CD4-positive, alpha-beta T cell treated with Interleukin-4 for 1 hour (primary cell): ENCODE measurements at places on chromosomes 2 and 18.

DNA sequence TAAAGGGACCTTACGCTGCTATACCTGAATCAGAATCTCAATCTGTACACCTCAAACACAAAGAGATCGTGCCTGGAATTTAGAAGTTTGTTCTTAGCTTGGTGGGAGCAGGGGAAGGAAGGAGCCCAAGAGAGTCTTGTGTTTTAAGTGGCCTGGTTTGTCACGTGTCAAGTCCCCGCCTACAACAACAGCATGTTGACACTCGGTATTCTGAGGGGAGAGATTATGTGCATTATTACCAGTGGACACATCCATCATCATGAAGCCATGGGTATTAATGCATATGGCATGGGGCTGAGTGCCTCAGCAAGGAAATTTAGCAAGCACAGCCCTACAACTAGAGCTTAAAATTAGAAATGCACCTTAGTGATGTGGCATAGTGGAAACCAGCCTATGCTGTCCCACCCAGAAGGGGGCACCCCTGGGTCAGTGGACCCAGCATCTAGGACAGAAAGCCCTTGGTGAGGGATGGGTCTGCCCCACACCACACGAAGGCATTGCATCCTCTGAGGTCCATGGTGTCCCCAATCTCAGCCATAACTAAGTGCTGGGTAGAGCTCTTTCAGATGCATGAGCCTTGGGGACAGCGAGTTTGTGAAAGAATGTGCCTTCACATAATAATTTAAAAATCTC is 138.7 kb downstream of the MGAT5 start:
- no peak for DNase-seq

DNA sequence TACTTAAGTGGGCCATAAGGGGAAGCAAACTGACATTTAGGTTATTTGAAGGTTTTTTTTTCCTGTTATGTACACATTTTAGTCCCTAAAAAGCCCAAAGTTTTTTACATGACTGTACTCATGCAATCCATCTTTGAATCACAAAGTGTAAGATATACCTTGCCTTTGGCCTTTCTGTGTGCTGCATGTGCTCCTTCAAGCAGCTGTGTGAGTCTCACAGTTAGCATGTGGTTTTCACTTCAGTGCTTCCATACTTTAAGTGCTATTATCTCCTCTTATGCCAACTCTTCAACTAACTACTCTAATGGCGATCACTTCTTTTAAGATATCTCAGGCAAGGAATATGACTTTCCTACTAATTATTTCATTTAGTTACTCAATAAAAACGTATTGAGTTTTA is 597.1 kb upstream of the ACVR2A start:
- no peak for DNase-seq

GRCh38 chr2:157875641-157876065 is 477 bp downstream of the ACVR1 start:
- DNase-seq: no peak

GRCh38 chr2:128686881-128687555 is 368.4 kb upstream of the HS6ST1 start:
- DNase-seq: no peak

DNA sequence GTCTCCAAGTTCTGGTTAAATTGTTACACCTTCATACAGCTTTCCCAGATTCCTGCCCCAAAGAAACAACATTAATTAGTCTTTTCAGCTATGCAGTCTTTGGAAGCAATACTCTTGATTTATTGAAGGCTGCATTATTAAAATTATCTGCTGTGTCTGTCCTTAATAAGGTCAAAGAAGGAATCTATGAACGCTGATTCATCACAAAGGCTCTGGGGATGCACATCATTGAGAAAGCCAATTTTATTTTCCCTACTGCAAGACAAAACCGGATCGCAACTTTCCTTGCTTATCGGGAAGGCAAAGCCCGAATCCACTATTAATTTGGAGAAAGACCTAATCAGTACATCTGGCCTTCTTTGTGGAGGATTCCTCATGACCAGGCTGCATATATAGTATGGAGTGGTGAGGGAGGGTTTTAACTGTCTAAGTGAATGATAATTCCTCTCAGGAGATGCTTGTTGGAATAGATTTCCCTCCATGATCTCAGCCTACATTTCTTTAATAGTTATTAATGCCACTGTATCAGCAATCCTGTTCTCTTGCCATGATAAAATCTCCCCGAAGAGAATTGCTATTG is 224.6 kb downstream of the PIK3C3 start:
- DNase-seq: no peak

DNA sequence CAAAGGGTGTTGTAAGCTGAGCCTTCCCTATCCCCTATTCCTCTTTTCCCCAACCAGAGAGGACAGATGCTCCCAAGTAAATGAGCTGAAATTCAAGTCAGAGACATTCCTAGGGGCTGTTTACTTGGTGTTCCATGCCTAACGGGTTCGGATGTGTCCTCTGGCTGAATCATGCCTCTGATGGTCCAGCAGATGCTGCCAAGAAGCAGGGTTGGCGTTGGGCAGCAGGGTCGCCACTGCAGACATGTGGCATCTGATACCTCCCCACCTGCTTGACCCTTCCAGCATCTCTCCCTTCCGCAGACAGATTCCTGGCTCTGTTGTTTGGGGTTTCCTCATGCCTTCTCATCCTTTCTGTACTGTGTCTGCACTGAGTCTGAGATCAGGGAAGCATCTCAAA is 108.3 kb downstream of the HNRNPLL start:
- no peak for DNase-seq

GRCh38 chr2:130834931-130835765 is 1.6 kb upstream of the ARHGEF4 start:
- DNase-seq: no peak

DNA sequence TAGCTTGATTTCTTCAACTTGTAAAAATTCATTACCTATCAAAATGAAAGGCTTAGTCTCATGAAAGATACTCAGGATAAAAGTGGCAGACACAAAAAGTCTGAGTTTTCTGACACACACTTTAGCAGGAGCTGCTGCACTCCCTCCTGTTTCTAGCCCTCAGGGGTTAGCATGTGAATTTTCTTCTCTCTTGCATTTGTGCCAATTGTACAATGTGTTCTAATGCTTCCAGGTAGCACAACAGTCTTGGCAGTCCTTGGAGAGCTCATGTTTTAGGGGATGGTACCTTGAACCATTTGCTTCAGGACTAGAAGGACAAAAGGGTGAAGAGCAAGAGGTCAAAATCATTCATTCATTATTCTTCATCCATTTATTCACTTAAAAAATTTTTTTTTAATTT is 316.8 kb downstream of the AFF3 start:
- no peak for DNase-seq

- DNase-seq: peak; percentile 52
Measured at GRCh38 chr18:63016270-63016669, 300.9 kb downstream of the PHLPP1 start.

GRCh38 chr18:26228562-26229260 is 2.5 kb downstream of the TAF4B start:
- DNase-seq: no peak

DNA sequence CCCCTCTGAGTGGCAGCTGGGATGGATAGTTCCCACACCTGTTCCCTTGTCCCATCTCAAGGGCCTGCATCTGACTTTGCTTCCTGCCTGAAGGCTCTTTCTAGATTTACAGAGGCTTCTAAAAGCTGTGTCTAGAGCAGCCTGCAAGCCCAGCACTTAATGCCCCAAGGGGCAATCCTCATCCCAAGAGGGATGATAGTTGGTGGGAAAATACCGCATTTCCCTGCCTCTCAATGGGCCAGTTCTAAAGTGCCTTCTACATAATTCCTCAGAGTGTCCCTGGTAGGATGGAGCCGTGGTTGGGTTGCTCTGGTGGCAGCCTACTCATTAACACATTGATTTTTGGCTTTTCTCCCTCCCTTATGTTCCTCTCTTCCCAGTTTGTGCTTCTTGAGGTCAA is 29.5 kb downstream of the LAMA3 start:
- no peak for DNase-seq

DNA sequence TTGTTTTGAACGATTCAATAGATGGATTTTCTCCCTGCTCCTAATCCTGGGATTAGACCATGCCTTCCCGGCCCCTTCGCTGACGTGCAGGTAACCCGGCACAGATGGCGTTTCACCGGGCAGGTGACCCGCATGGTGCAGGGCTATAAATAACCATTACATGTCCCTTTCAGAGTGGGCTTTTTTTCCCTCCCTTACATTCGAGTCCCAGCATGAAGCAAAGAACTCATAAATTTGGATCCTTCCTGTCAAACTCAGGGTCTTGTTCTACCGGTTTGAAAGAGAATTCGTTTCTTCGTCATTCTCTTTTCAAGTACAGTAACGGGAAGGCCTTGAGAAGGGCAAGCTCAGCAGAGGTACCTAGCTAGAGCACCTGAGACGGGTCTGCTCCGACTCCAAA is 46.1 kb downstream of the EDAR start:
- DNase-seq: no peak

DNA sequence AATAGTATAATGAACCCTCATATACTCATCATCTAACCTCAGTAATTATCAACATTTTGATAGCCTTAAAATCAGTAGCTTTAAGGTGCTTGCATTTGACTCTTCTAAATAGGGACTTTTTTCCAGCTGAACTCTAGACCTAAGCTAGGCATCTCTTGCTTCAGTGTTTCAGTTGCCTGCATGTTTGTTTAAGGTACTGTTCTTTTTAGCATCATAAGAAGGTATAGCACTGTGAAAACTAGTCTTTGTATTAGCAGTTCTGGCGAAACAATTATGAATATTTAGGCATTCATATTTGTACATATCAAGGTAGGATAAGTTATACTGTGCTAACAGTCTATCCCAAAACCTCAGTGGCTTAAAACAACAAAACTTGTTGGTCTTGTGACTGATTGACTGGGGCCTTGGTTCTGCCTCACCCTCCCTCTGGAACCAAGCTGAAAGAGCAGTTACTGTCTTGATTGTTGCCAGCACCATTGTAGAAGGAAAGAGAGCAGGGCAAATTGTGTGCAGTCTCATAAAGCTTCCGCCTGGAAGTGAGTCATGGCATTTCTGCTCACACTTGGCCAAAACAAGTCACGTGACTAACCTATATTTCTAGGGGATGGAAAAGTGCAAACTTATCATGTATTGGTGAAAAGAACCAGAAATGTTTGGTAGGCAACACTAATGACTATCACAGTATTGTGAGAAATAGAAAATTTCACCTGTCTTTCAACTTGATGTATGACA is 24.3 kb downstream of the GALNT1 start:
- no peak for DNase-seq

DNA sequence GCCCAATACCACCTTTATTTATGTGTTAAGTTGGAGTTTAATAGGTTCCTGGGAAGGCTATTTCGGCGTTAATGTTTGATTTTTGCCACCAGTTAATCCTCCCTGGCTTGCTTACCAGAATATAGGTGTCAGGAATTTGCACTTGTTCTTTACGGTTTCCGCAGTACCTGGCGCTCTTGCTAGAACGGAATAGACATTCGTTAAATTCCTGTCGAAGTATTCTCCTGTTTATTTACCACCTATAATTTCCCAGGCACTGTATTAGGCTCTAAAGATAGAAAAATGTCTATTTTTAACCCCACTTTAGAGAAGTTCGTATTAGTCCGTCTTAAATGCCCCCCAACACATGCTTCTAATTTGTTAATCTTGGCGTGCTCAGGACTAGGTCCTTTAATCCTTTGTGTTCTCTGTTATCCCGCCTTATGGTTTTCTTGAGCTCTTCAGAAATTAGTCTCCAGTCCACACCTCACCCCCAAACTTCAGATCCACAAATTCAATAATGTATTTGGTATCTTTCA is 575 bp downstream of the CCDC150 start:
- DNase-seq: no peak

- no peak for DNase-seq
Measured at GRCh38 chr18:55012008-55012407, 52.7 kb upstream of the CCDC68 start.

DNA sequence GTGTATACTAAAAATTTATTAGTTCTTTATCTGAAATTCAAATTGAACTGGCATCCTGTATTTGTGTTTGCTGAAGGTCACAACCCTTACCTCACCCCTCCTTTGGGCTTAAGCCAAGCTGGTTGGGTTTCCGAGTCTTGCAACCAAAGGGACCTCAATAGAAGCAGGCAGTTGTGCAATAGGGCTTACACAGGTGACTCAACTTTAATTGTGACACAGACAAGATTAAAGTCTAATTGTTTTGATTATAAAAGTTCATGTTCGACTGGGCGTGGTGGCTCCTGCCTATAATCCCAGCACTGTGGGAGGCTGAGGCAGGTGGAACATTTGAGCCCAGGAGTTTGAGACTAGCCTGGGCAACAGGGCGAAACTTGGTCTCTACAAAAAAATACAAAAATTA is 71.5 kb downstream of the RAB31 start:
- DNase-seq: peak; percentile 22

DNA sequence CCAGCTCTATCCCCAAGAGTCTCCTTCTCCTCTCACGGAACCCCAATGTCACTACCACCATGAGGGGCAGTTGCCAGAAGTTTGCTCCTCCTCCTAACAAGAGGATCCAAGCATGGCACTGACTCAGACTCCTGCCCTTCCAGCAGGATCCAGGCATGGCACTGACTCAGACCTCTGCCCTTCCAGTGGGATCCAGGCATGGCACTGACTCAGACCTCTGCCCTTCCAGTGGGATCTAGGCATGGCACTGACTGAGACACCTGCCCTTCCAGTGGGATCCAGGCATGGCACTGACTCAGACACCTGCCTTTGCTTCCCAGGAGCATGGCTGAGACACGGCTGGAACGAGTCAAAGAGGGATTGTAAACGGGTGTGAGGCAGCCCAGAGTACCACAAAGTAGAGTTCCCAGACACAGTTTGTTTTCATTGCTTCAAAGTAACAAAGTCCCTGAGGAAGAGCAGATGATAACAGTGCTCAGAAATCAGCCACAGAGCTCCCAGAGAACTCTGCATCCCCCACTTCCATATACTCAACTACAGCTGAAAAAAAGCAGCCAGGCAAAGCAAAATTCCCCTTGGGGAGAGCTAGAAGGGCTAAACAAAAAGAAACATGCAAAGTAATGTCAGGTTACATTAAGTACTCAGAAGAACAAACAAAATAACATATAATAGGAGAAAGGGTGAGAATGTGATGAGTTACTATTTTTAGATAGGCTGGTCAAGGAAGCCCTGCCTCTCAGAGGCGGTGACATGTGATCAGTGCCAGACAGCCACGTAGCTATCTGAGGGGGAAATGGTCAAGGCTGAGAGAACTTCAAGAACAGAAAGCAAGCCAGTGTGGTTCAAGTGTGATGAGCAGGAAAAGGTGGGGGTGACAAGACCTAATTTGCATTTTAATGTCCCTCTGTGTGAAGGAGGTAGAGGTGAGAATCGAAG is 3.0 kb downstream of the BUB1 start:
- DNase-seq: peak; percentile 83

GRCh38 chr18:45662468-45662867 is 47.2 kb downstream of the SLC14A2 start:
- DNase-seq: no peak

GRCh38 chr2:128441341-128442052 is 122.8 kb upstream of the HS6ST1 start:
- no peak for DNase-seq

- no peak for DNase-seq
Measured at GRCh38 chr2:38074764-38075506, 1.0 kb downstream of the CYP1B1 start.

DNA sequence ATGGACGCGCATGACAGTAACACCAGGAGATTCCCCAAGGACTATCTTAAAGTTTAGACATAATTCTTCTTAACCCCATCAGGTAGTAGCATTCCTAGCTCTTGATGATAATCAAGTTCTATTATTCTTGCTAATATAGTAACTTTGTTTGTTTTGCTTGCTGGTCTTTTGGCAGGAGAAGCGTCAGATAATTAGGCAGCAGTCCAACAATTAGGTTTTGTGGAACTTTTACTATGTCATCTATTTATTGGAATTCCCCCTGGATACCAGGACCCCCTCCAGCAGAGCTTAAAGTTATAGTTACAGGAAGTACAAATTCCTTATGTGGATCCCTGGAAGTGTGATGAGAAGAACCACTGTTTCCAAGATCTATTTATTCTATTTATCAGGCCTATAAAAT is 1138.0 kb upstream of the FAM98A start:
- DNase-seq: no peak
